Left renal pelvis (tissue), 4 donors: ENCODE measurements at places on chromosomes 2 and 18. TPM values are rescaled to one million over a fixed set of nuclear protein-coding genes. Genes with fewer than 3 reads are reported as not detected.
A peak's percentile ranks its signal among the peaks of the same experiment; 100 is the strongest.

DNA sequence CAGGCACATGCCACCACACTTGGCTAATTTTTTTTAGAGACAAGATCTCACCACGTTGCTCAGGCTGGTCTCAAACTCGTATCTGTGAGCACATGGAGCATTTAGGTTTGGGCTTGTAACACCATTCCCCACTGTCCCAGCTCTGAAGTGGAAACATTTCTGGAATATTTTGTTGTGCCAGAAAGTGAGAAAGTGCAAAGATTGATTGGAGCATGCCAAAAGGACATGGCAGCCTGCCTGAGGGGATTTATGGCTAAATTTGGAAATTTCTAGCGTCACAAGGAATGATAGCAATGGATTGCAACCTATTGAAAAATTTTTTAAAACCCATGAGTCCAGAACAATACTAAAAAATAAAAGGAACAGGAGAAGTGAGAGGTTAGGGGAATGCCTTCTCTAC, 136.8 kb downstream of the ESCO1 start:
- no peak for DNase-seq

- no peak for DNase-seq
Observed at GRCh38 chr2:54444503-54444902, 11.6 kb upstream of the SPTBN1 start.

DNA sequence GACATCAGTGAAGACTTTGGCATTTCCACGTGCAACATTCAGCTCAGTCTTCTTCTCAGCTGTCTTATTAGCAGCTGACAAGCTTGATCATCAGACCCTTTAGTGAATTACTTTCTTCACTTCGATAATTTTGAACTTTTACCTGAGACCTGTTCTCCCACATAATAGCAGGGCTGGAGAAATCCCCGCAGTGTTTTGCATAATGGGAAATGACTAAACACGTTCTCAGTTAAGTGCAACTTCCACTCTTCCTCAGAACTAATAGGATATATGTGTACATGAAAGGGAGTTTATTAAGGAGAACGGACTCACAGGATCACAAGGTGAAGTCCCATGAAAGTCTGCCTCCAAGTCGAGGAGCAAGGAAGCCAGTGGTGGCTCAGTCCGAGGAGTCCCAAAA, 28.8 kb upstream of the MBP start:
- no peak for DNase-seq

GRCh38 chr2:96203130-96204028, 5.2 kb downstream of the STARD7 start:
- DNase-seq: no peak

DNA sequence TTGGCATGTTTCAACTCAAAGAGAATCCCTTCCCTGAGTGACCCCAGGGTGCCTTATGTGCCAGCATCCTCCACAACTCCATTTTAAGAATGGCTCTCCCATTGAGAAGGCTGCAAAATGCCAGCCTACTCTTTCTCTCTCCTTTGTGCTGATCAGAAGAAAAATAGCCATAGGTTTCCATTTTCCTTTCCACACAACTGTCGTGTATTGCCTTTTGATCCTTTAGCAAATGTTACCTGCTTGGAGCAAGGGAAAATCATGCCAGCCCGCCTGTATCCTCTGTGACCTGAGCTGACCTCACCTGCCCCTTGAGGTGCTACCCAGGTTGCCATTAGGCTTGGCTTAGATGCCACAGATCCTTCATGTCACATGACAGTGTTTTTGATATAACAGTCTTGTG, 38.8 kb downstream of the DPYSL5 start:
- no peak for DNase-seq

DNA sequence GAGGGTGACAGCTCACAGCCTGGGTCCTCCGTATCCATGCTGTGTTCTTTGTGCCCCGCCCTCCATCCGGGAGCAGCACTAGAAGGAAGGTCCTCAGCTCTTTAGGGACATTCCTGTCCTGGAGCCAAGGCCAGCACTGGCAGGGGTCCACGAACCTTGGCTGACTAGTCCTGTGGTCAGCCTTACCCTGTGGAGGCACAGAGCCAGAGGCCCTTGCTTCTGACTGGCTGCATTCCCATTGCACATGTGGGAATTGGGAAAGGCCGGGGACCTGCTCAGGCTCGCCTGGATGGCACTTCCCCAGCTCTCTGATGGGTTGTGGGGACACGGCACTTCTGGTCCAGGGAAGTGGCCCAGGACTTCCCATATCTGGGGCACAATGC, 24.9 kb upstream of the RHOB start:
- no peak for DNase-seq

DNA sequence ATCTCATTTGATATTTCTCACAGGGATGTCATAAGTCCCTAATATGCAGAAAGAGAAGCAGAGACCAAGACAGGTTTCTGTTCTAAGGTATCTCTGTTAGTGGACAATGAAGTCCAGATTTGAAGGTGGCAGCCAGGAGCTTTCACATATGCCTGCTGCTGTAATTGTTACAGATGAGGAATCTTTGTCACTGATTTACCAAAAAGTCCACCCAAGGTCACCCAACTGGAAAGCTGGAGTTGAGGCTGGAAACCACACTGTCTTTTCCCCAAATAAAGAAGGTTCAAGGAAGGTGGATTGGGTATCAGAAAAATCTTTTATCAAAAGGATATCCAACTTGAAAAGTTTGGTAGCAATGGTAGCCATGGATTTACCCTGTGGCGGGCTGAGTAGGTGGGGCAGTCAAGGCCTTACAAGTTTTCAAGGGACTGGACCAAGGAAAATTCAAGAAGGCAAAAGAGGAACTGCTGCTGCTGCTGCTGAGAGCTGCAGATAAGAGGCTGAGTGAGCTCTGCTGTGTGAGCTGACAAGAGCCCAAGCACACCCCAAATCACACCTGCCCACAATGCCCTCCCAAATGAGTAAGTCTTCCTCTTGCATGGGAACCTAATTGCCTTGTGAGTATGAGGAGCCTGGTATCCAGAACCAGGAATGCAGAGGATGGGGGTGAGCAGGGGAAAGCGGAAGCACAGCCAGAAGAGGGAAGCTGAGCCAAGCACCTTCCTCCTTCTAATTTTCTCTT, 241.2 kb downstream of the ANAPC1 start:
- DNase-seq: no peak

- DNase-seq: no peak
Observed at GRCh38 chr2:237624565-237624964, 2.8 kb upstream of the LRRFIP1 start.

DNA sequence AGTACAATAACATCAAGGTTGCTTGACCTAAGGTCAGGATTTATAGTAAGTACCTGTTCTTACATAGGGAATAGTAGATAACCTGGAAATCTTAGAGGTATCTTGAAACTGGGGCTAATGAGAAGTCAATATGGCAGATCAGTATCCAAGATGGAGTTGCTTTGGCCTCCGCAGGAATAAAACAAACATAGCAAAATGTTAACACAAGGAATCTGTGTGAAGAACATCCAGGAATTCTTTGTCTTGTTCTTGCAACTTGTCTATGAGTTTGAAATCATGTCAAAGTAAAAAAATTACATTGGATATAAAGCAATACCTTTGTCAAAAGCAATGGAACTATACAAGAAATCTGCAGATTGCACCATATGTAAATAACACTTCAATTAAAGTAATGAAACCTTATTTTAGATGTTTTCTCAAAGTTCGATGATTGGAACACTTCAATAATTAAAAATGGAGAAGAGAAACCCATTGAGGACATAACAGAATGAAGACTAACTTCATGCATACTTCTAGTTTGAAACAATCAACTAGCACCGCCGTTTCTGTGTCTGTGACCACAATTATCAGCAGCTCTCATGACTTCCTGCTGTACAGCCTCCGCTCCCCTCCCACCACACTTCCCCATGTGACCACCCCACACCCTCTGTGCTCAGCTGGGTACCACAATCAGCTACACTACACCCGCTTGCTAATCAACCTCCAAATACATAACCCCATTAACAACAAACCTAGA, 27.6 kb downstream of the C2orf76 start:
- DNase-seq: no peak

DNA sequence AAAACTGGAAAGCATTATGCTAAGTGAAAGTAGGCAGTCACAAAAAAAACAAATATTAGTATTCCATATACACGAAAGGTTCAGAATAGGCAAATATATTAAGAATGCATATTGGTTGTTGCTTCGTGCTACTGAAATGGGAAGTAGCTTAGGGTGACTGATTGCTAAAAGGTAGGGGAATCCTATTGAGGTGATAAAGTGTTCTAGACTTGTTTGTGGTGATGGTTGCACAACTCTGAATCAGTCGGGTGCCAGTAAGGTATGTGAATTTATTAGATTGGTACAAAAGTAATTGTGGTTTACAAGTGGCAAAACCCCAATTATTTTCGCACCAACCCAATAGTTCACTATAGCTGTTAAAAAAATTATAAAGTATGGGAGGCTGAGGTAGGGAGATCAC, 20.7 kb downstream of the USP34 start:
- no peak for DNase-seq

- DNase-seq: peak; percentile 54
Observed at GRCh38 chr2:82139979-82140611, 1835.5 kb upstream of the LRRTM1 start.

DNA sequence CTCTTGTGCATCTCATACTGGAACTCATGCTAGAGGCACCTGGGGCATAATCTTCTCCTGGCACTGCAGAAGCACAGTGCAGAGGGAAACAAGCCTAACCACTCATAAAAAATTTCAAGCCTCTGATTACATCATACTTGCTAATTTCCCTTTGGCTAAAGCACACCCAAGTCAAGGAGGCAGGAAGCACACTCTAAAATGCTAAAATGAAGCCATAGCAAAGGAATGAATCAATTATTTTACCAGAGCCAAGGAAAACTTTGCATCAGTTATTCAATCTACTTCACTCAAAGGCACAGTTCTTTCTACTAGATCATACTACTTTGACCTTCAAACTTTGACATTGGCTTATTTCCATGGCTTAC, 79.6 kb upstream of the SPOPL start:
- DNase-seq: no peak

DNA sequence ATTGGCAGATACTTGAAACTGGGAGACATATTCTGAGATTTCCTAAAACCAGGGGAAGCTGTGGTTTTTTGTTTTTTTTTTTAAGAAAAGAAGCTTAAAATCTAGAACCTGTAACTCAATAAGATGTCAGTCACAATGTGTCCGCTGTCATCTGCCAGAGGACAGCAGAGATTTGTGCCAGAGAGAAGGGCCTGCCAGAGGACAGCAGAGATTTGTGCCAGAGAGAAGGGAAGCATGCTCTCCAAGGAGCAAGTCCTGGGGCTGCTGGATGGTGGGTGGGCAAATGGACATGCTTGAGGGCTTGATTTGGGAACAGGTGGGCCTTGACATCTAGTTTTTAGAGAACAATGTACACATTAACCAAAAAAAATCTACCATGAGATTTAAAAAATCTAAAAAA, 77.9 kb downstream of the CCDC93 start:
- DNase-seq: no peak

DNA sequence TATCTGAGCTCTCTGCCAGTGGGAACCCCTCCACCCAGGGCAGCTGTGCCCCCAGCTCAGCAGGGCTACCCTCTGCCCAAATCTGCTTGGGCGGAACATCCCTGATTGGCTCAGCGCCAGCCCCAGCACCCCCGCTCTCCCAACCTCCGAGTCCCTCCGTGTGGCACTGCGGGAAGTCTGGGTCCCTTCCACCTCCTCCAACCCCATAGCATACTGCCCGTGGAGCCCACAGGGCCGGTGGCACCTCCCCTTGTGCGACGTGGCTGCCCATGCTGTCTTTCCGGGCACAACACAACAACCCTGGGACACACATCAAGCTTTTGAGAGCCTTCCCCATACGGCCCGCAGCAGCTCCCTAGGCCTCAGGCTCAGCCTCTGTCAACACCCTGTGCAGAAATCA, 55.8 kb upstream of the NCK2 start:
- DNase-seq: no peak

- no peak for DNase-seq
Observed at GRCh38 chr2:213995400-213996105, 415.3 kb upstream of the VWC2L start.

The POU3F3 gene
- 109 TPM for polyA plus RNA-seq

The USP14 gene
- polyA plus RNA-seq: 58.8 TPM

The MYL1 gene
- 1.2 TPM for polyA plus RNA-seq

The ACMSD gene
- polyA plus RNA-seq: 33.0 TPM

The ARHGAP25 gene
- polyA plus RNA-seq: 7.7 TPM

The RFTN2 gene
- 20.2 TPM for polyA plus RNA-seq

The STON1 gene
- 39.5 TPM for polyA plus RNA-seq

The PTRHD1 gene
- 36.8 TPM for polyA plus RNA-seq

The CXCR1 gene
- not detected for polyA plus RNA-seq

The SATB2 gene
- 16.5 TPM for polyA plus RNA-seq

The C2orf76 gene
- 19.3 TPM for polyA plus RNA-seq

The KCNIP3 gene
- 8.7 TPM for polyA plus RNA-seq

The NT5DC4 gene
- polyA plus RNA-seq: 1.2 TPM

The SIX3 gene
- polyA plus RNA-seq: not detected

The CROCC2 gene
- polyA plus RNA-seq: 0.06 TPM
